ENCODE measurements at places on chromosomes 2 and 18. TPM values are rescaled to one million over a fixed set of nuclear protein-coding genes. Genes with fewer than 3 reads are reported as not detected.

Gene PKDCC
- 199 TPM for total RNA-seq

Gene TNFRSF11A
- 10.5 TPM for total RNA-seq

Gene RNF181
- total RNA-seq = 198 TPM

Gene EMX1
- not detected for total RNA-seq

Gene APLF
- total RNA-seq = 10.8 TPM

Gene CCDC74B
- 7.2 TPM for total RNA-seq

Gene SCTR
- not detected for total RNA-seq

Gene CGREF1
- total RNA-seq = 2.8 TPM

Gene ABCG8
- total RNA-seq = not detected

Gene GPR148
- not detected for total RNA-seq

Gene CENPA
- not detected for total RNA-seq

Gene ELOA2
- not detected for total RNA-seq

DNA sequence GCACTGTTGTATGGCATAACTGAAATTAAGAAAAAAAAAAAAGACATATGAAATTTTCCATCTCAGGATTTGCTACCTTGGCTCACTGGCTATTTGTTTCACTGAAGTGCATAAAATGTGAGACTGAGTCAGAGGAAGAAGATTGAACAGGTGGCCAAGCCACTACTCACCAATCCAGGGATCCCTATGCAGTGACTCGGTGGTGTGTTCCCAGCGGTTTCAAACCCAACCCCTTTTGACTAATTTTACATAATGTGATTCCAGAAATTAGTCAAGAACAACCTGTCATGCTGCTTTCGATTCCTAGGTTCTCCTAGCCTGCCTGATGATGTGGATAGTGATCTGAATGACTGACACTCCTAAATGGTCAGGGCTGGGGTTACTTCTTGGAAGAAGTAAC lies 77.3 kb downstream of the KLHL14 start:
- DNase-seq = no peak

GRCh38 chr2:55408918-55409868 lies 10.5 kb downstream of the CCDC88A start:
- no peak for DNase-seq

DNA sequence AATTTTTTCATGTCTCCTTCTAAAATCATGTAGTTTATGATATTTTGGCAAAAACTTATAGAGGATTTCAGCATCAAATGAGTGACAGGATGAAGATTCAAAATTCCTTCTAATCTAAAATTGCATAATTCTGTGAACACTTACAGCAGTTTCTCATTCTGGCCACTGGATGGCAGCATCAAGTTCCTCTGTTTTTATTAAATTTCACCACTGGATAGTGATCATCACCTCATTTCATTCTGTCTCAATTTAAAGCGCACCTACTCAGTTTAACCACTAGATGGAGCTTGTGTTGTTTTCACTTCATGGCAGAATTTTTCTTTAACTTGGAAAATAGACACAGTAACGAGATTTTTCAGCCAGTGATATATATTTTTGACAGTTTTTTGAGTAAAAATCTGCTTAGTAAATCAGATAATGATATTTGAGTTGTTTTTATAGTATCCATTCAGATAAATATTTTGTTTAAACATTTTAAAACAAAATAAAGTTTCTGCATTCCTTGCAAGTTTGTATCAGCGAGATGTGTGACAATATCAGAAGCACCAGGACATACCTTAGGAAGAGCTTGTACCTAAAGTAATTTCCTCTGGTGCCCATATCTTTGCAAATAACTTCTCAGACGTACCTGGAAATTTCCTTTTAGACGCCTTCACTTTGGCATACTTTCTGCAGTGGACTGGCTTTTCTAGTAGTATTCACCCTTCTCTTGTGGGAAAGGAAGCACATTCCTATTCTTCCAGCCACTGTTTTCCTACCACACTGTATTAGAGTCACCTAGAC lies 94.7 kb upstream of the ARHGAP15 start:
- DNase-seq = peak; percentile 47

DNA sequence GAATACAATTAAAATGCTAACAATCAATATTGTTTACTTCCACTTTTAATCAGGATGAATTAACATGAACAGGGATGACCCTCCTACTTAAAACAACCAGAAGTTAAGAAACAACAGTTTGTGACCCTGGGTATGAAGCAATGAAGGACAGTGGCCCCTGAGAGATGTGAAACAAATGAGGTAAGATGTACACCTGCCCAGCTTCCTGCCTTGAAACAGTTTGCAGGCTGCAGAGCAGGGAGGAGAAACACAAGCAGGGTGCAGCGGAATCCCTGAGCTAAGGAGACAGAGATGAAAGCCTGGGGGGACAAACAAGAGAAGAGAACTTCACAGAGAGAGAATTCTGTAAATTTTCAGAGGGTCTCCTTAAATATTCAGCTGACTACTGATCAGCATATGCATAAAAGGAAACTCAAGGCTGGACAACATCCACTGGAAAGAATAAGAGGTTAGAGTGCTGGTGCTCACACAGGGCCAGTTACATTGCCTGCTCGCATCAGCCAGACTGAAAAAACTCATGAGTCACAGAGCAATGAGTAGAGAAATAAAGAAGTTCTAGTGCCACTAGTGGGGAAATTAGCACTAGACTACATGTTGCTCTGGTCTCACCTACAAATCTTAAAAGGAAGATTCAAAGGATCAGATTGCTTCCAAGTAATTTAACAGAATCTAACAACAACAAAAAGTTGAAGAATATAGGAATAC lies 106.4 kb downstream of the PID1 start:
- DNase-seq = no peak

GRCh38 chr2:38712871-38713270 lies 38.3 kb downstream of the SRSF7 start:
- DNase-seq = no peak

- no peak for DNase-seq
Measured at GRCh38 chr18:47969816-47970215, 39.4 kb upstream of the SMAD2 start.

- no peak for DNase-seq
Measured at GRCh38 chr2:127275789-127276188, 18.2 kb downstream of the ERCC3 start.

DNA sequence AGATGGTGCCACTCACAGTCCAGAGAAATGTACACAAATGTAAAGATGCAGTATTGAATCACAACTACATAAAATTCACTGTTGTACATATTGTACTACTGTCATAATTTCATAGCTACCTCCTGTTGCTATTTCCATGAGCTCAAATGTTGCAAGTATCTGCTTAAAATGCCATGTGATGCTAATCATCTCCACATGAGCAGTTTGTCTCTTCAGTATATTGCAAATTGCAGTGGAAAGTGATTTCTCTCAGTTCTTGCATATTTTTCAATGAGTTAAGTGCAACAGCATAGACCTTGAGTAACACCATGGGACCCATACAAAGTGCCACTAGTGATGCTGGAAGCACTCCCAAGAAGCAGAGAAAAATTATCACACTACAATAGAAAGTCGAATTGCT lies 51.9 kb downstream of the MAIP1 start:
- DNase-seq = no peak

- DNase-seq = no peak
Measured at GRCh38 chr2:64667535-64667934, 13.8 kb upstream of the SERTAD2 start.

DNA sequence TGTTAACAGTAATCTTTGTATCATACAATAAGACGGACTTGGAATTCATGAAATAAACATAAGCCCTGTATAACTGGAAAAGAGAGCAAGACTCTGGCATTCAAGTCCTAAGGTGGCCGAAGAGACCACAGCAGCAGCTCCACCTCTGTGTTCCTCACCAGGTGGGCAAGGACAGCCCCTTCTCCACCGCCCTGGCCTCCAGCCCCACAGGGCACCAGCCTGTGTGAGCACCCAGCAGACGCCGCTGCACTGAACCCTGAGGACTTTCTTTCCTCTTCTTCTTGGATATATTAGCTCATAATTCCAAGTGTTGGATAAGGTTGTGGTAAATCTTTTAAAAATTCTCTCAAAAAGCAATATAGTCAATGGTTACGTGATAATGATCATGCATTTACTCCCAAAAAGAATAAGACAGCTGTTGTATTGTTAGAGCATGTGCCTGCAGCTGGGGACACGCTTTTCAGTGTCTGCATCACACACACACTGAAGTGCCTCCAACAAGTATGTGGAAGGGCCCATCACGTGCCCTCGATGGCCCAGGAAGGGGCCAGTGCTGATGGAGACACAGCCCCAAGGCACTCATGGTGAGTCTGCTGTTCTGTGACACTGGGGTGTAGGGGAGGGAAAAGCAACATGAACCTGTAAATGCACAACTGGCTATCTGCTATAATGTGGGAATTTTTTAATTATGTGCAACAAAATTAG lies 26.8 kb downstream of the FAM178B start:
- no peak for DNase-seq

GRCh38 chr2:136019306-136019705 lies 33.9 kb upstream of the DARS1 start:
- no peak for DNase-seq

DNA sequence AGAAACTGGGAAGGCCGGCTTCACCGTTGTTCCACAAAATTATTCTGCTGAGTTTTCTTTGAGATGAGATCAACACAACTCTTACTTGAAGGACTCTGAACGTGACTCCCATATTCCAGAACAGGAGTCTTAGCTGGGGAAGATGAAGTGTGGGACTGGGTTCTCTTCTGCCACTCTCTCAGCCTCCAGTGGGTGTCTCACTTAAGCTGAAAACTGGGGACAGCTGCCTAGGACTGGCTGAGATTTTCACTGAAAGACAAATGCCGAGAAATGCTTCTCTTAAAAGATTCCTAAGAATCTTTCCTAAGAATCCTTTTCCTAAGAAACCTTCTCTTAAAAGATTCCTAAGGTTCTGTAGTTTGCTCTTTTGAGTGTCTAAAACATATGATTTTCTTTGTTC lies 156.6 kb upstream of the LHCGR start:
- no peak for DNase-seq

DNA sequence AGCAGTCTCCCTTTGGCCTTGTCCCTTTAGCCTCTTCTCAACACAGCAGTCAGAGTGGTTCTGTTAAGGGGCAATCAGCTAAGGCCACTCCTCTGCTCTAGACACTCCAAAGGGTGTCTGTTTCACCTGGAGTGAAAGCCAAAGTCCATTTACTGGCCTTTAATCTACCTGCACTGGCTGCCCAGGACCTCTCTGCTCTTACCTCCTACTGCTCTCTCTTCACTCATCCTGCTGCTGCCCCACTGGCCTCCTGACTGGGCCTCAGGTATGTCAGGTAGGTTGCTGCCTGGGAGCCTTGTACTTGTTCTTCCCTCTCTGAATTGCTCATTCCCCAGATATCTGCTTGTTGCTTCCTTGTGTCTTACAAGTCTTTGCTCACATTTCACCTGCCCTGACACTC lies 68.2 kb downstream of the PIKFYVE start:
- DNase-seq = no peak

DNA sequence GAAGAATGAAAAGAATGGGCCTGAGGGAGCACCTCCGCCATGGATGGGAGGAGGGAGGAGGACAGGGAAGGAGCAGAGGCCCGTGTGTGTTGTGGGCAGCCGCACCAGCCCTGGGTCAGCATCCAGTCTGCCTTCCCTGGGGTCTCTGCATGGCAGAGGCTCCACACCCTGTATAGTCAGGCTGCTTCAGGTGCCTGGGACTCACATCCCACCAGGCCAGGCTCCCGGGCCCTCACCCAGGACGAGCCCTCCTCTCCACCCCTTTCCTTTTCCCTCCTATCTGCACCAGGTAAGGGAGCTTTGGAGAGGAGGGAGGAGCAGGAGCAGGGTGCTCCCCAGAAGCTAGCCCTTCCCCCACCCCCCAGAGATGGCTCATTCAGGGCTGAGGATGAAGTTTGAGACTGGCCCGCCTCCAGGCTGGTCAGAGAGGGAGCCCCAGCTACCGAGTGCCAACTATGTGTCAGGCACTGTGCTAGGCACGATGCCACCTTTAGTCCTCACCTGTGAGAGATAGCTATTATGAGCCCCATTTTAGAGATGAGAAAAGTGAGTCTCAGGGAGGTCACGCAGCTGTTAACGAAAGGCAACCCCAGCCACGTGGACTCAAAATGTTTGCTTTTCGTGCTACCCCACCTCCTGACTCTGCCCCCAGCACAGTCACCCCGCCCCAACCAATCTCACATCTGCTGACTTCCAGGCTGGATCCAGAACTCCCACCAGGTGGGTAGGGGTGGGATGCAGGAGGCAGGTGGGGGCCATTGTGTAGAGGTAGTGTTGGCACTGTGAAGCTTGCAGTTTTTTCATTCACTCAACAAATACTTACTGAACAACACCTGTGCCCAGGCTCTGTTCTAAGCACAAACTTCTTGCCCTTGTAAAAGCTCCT lies 242.1 kb downstream of the DYSF start:
- DNase-seq = no peak

DNA sequence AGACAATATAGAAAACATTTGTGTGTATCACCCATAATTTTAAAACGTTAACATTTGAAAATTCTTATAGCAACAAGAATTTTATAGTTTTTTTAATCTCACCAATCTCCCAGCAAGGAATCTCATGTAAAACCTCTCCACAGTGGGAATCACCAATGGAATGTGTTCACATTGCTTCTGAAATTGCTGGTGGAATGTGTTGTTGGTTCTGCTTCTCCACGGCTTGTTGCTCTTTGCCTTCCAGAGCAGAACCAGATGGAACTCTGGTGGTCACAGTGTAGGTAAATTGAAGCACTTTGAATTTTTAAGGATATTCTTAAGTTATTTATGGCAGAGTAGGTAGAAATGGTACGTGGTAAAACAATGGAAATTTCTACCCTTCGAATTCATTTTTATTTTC lies 35.1 kb downstream of the DCAF17 start:
- no peak for DNase-seq

GRCh38 chr2:238938003-238938400 lies 90.1 kb downstream of the TWIST2 start:
- peak; percentile 13 for DNase-seq

- DNase-seq = no peak
Measured at GRCh38 chr2:102601730-102602129, 17.6 kb upstream of the SLC9A2 start.

- no peak for DNase-seq
Measured at GRCh38 chr2:112244854-112245253, 10.0 kb downstream of the ZC3H8 start.

DNA sequence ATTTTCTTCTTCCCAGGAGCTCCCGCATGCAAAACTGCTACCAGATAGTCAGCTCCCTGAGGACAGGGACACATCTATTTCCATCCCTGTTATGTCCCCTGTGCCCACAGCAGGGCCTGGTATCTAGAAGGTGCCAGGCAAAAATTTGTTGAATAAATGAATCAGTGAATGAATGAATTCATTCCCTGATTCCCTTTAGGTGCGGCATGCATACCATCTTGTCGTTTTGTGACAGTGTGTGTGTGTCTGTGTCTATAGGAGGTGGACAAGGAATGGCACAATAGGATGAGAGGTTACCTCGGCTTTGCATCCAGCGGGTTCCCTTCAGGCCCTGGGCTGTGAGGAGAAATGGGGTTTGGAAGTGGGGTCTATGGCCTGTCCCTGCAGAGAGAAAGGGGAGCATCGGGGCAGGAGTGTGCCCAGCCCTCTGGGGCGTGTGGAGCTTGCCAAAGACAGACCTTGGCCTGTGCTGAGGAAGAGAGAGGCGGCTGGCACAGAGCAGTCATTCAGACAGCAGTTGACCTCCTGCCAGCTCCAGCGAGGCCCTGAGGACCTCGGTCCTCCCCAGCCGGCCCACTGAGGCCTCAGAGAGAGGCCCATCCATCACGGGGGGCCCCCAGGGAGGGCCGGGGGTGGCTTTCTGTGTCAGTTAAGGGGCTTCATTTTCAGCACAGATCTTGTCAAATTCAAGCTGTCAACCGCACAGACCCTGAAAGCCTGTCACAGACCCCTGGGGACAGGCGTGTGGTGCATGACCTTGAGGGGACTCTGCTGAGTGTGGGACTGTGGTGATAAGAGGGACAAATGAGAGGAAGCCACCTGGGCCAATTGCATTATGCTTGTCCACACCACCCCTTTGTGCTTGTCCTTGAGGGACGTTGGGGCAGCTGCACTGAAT lies 125.9 kb upstream of the CXCR4 start:
- DNase-seq = no peak
